ENCODE measurements at places on chromosomes 5 and 9. TPM values are rescaled to one million over a fixed set of nuclear protein-coding genes. Genes with fewer than 3 reads are reported as not detected.

The LRRTM2 gene
- total RNA-seq = 0.41 TPM

The SLC1A3 gene
- total RNA-seq = 16.8 TPM

The TAL2 gene
- total RNA-seq = not detected

The BTNL8 gene
- 0.71 TPM for total RNA-seq

The DOCK2 gene
- 20.5 TPM for total RNA-seq

The SLC25A2 gene
- total RNA-seq = 0.82 TPM

The SCGB3A1 gene
- total RNA-seq = not detected

The ADCY2 gene
- 9.5 TPM for total RNA-seq

The FAM81B gene
- not detected for total RNA-seq

The IER5L gene
- 4.4 TPM for total RNA-seq

The TRIM36 gene
- 1.4 TPM for total RNA-seq

The PCDHB3 gene
- 1.7 TPM for total RNA-seq

The S100Z gene
- not detected for total RNA-seq

GRCh38 chr5:82901281-82901888 is 175.8 kb downstream of the TMEM167A start:
- H3K4me3 ChIP-seq = no peak overlapping the region
- no peak for DNase-seq
- H3K27ac ChIP-seq = no peak overlapping the region

DNA sequence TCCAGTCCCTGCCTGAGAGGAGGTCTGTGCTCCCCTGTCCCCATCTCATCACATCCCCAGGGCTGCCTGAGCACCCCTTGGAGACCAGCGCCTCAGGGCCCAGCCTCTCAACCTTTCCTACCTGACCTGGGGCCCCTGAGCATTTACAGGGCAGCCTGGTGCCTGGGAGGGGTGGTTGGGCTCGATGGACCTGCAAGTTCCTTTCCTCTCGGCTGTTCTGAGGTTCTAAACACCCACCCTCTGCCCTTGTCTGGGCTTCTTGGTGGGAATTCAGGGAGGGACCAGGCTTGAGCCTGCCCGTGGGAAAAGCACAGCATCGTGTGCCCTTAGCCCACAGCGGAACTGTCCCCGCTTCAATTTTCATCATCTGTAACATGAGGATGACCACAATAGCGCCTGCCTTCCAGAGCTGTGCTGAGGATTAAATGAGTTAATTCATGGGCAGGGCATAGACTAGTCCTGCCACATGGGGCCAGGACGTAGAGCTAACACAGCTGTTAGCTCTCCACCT is 91.0 kb upstream of the SH3PXD2B start:
- H3K27ac ChIP-seq = peak overlapping the region; percentile 11
- H3K27me3 ChIP-seq = no peaks in the 10 kb centered on the region
- no peaks in the 10 kb centered on the region for H3K36me3 ChIP-seq
- H3K4me1 ChIP-seq = peaks cover 81% of the 10 kb centered on the region
- peak; percentile 60 for DNase-seq

DNA sequence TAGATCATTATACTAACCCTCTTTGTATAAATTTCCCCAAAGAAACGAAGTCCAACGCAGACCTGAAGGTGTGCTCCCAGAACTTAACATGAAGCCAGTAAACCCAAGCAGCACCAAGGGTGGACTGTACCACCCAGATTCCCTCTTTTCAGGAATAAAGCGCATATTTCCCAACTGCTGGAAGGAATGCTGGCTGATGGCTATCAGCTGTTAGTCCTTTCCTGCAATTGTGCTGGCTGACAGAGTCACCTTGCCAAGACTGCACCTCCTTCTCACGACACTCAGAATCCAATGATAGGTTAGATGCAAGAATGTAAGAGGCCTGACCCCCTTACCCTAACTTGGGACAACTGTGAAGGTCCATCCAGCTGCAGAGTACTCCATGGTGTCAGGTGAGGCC is 93.9 kb downstream of the MAPKAP1 start:
- H3K4me3 ChIP-seq = no peak overlapping the region
- H3K27ac ChIP-seq = no peak overlapping the region
- no peak for DNase-seq
- no peaks in the 10 kb centered on the region for H3K27me3 ChIP-seq

GRCh38 chr5:32508806-32509805 is 64.6 kb upstream of the ZFR start:
- H3K4me1 ChIP-seq = peaks cover 31% of the 10 kb centered on the region
- no peak overlapping the region for H3K4me3 ChIP-seq
- no peaks in the 10 kb centered on the region for H3K36me3 ChIP-seq
- H3K27ac ChIP-seq = no peak overlapping the region

- no peak overlapping the region for H3K27ac ChIP-seq
- no peak for DNase-seq
- H3K27me3 ChIP-seq = no peaks in the 10 kb centered on the region
- no peaks in the 10 kb centered on the region for H3K36me3 ChIP-seq
These were observed 38.8 kb downstream of the CMYA5 start for GRCh38 chr5:79728396-79728795.

- no peak overlapping the region for H3K27ac ChIP-seq
- H3K4me3 ChIP-seq = no peak overlapping the region
- no peak for DNase-seq
- no peaks in the 10 kb centered on the region for H3K27me3 ChIP-seq
- H3K36me3 ChIP-seq = no peaks in the 10 kb centered on the region
- no peaks in the 10 kb centered on the region for H3K4me1 ChIP-seq
These were observed 23.9 kb upstream of the LPCAT1 start for GRCh38 chr5:1547655-1548054.

DNA sequence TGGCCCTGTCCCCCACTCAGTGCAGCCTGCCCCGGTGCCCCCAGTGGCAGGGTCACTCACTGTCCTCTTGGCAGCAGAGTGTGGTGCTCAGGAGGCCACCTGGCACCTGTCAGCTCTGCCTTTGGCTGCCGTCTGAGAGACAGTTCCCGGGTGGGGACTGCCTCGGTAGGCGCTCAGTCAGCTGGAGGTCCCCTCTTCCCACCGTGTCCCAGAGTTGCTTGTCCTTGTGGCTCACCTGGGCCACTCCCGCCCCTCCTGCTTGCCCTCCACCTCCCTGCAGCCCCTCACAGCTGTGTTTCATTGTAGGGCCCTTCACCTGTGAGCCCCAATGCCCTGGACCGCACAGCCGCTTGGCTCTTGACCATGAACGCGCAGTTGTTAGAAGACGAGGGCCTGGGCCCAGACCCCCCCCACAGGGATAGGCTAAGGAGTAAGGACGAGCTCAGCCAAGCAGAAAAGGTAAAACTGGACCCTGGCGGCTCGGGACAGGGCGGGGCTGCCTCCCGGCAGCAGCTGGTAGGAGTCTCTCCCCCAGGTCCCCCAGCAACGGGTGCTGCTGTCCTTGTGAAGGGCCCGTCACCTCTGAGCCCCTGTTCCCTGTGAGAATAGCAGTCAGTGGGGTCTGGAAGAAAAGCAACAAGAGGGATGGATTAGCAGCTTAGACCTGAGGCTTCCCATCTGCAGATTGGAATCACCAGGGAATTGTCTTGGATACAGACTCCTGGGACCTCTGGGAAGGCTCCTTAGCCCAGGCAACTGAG is 122.7 kb downstream of the DAB2IP start:
- H3K4me1 ChIP-seq = no peaks in the 10 kb centered on the region
- H3K36me3 ChIP-seq = peaks cover 91% of the 10 kb centered on the region
- no peaks in the 10 kb centered on the region for H3K27me3 ChIP-seq

DNA sequence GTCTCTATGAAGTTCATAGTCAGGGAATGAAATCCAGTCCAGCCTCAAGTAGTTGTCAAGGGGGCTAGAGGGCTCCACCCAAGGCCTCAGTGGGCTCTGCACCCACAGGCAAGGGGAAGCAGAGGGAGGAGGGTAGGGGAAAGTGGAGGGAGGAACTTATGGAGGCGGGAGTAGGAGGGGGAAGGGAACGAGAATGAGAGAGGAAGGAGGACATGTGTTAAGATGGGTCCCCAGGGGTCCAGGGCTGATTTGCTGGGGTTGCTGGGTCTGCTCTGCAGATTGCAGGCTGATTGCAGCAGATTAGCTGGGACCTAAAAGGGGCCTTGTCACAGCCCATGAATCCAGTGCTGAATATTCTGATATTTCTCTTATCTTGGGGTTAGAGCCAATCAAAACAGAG is 166.9 kb upstream of the IL12B start:
- no peak overlapping the region for H3K4me3 ChIP-seq
- H3K27me3 ChIP-seq = no peaks in the 10 kb centered on the region
- H3K4me1 ChIP-seq = no peaks in the 10 kb centered on the region

DNA sequence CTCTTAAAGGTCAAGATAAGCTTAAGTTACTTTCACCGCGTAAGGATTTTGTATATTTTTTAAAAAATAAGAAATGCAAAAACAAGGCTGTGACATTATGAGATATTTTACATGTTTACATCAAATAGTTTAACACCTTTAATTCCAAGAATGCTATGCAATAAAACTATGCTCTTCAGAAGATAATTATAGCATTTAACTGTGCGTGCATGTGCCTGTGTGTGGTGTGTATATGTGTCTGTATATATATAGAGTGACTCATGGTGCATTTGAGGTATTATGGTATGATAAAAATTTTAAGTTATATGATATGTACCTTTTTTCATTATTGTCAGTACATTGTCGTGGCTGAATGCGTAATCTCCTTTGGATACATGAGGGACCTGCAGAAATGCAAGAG is 539.3 kb downstream of the PDE4D start:
- no peaks in the 10 kb centered on the region for H3K4me1 ChIP-seq
- no peak overlapping the region for H3K27ac ChIP-seq
- no peaks in the 10 kb centered on the region for H3K27me3 ChIP-seq
- no peak for DNase-seq

Measured in sigmoid colon (tissue), 7 donors.